ENCODE measurements at places on chromosomes 11 and 22.

DNA sequence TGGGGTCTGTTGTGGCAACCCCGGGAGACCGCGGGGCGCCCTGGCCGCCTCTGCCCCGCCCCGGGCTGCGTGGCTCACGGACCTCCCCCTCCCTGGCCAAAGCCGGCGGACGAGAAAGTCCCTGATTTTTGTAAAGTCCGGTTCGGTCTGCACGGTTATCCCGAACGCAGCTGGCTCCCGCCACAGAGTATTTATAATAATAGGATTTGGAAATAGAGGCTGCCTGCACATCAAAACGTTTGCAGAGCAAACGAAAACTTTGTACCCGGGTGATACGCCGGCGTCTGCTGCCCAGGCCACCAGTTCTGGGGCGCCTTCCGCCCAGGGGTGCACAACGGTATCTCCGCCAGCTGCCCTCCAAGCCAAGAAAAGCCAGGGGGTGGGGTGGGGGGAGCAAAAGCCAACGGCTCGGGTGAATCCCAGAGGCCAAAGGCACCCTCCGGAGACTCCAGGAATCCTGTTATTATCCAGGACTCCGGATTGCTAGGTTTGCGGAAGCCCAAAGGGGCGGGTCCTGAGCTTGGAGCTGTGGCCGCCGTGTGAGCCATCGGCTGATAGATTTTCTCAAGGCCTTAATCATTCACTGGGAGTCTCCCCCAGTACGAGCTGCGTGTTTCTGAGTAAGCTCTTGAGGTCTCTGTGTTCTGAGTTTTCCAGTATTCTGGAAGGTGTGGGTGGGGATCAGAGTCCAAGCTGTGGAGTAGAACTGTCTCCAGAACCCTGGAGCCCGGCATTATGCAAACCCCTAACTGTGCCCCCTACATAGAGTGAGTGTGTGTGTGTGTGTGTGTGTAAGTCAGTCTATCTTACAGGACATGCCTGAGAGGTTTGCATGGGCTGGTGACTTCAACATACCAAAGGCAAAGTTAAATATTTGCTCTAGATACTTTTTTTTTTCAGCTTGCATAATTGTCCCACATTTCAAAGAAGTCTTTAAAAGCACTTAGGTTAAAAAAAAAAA lies 673 bp upstream of the SHANK2 start:
- peaks cover 39% of the 10 kb centered on the region for H3K27me3 ChIP-seq
- no peaks in the 10 kb centered on the region for H3K36me3 ChIP-seq
- no peak overlapping the region for H3K4me3 ChIP-seq
- DNase-seq = no peak
- peaks cover 2% of the 10 kb centered on the region for H3K4me1 ChIP-seq

GRCh38 chr11:128775468-128775867 lies 81.6 kb downstream of the FLI1 start:
- peak overlapping the region; percentile 76 for H3K27ac ChIP-seq
- peaks cover 49% of the 10 kb centered on the region for H3K4me1 ChIP-seq
- H3K36me3 ChIP-seq = peaks cover 80% of the 10 kb centered on the region
- no peak overlapping the region for H3K4me3 ChIP-seq

DNA sequence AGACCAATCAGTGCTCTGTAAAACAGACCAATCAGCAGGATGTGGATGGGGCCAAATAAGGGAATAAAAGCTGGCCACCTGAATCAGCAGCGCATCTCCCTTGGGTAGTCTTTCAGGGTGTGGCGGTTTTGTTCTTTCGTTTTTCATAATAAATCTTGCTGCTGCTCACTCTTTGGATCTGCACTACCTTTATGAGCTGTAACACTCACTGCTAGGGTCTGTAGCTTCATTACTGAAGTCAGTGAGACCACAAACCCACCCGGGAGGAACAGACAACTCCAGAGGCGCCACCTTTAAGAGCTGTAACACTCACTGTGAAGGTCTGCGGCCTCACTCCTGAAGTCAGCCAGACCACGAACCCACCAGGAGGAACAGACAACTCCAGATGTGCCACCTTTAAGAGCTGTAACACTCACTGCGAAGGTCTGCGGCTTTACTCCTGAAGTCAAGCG lies 175.5 kb upstream of the PDGFD start:
- H3K27ac ChIP-seq = no peak overlapping the region
- H3K36me3 ChIP-seq = no peaks in the 10 kb centered on the region
- H3K4me1 ChIP-seq = no peaks in the 10 kb centered on the region
- no peak overlapping the region for H3K4me3 ChIP-seq

GRCh38 chr11:14022251-14022650 lies 59.7 kb downstream of the SPON1 start:
- H3K27me3 ChIP-seq = peaks cover 11% of the 10 kb centered on the region
- no peak overlapping the region for H3K4me3 ChIP-seq
- DNase-seq = no peak
- no peaks in the 10 kb centered on the region for H3K4me1 ChIP-seq

GRCh38 chr11:38060920-38061319 lies 1462.9 kb upstream of the RAG2 start:
- no peak overlapping the region for H3K27ac ChIP-seq
- no peaks in the 10 kb centered on the region for H3K4me1 ChIP-seq
- DNase-seq = no peak
- no peaks in the 10 kb centered on the region for H3K36me3 ChIP-seq
- H3K4me3 ChIP-seq = no peak overlapping the region
- H3K27me3 ChIP-seq = no peaks in the 10 kb centered on the region

- DNase-seq = no peak
- peaks cover 20% of the 10 kb centered on the region for H3K36me3 ChIP-seq
- H3K4me1 ChIP-seq = no peaks in the 10 kb centered on the region
- no peak overlapping the region for H3K27ac ChIP-seq
- H3K4me3 ChIP-seq = no peak overlapping the region
These were observed 16.3 kb downstream of the TRMU start for GRCh38 chr22:46351767-46352166.

DNA sequence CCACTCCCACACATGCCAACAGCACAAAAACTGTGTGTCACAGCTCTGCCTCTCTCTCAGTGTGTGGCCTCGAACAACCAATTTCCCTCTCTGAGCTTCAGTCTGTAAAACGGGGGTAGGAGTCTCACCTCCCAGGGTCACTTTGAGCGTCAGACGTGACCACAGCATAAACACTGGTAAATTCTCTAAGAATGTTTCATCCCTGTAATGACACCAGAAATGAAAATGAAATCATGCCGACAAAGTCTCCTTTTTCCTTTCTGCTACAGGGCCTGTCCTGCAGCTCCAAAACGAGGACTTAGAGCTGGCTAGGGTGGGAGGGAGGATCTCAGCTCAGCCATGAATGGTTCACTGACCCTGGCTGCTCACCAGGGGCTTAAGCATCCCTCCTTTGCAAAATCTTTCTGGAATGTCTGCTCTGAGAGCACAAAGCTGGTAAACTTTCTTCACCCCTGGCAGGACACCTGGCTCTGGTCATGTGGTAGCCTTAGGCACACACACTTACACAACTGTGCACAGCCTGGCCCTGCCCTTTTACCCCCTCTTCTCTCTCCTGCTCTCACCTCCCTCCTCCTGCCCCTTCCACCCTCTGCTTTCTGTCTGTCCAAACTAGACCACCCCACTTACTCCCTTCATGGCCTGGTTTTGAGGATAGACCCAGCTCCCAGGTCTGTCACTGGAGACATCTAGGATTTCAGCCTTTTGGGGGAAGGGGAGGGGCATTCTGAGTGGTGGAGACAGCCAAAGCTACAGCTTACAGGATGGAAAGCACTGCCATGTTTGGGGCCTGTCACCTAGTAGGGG lies 12.3 kb upstream of the TSKU start:
- H3K27ac ChIP-seq = no peak overlapping the region
- H3K4me1 ChIP-seq = peaks cover 52% of the 10 kb centered on the region
- H3K27me3 ChIP-seq = peaks cover 2% of the 10 kb centered on the region
- DNase-seq = no peak
- H3K4me3 ChIP-seq = no peak overlapping the region

DNA sequence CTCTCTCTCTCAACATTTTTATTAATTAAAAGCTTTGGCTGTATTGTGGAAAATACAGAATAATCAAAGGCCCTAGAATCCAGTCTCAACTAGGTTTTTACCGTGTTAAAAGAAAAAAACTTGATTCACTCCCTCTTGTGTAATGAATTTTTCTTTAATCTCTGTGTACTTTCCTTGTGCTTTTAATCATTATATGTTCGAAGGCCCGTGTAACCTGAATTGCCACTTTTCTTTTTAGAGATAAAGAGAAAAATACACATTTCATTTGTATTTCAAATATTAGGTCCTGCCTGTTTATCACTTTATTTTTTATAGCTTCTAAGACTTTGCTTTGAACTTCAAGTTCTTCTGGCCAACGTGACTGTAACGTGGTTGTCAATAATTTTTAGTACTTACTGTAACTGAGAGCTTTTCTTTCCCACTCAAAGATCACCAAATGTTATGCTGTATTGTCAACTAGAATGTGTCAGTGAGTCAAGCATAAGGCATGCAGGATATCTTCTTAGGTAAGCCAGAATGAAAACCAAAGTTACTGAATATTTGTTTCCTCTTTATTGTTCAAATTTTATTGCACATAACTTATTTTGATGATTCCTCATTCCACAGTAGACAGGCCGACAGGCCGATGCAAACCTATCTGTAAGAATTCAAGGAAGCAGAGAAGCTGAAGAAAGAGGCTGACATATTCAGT lies 23.3 kb upstream of the FAR1 start:
- H3K4me1 ChIP-seq = no peaks in the 10 kb centered on the region
- no peaks in the 10 kb centered on the region for H3K36me3 ChIP-seq

DNA sequence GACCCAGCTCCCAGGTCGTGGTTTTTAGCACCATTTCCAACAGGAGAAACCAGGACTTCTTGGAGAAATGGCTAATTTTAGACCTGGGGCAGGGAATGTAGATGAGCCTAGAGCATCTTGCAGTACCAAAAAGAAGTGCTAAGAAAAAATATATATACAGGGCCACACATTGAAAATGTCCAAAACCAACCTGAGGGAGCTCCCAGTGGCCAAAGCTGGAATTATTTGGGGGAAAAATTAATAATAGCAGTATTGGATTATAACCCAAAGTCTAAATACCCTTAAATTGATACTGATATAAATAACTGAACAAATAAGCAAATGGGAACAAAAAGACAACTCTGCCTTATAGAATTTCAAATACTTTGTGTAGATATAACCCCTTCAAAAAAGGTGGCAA lies 108.0 kb downstream of the PARVA start:
- H3K4me1 ChIP-seq = no peaks in the 10 kb centered on the region
- no peak for DNase-seq
- H3K27ac ChIP-seq = no peak overlapping the region
- no peak overlapping the region for H3K4me3 ChIP-seq
- H3K36me3 ChIP-seq = no peaks in the 10 kb centered on the region
- H3K27me3 ChIP-seq = peaks cover 4% of the 10 kb centered on the region

DNA sequence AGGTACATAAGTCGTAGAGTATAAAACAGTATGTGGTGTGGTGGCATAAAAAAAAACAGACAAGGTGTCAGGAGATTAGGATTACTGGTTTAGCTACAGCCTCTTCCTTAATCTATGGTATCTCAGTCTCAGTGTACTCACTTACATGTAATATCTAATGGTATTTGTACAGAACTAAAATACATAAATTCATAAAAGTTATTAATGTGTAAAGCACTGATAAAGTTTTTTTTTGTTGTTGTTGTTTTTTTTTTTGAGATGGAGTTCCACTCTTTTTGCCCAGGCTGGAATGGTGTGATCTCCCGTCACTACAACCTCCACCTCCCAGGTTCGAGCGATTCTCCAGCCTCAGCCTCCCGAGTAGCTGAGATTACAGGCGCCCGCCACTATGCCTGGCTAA lies 2.9 kb downstream of the PTS start:
- H3K4me1 ChIP-seq = peaks cover 30% of the 10 kb centered on the region
- H3K36me3 ChIP-seq = peaks cover 40% of the 10 kb centered on the region
- no peak for DNase-seq
- H3K27me3 ChIP-seq = peaks cover 4% of the 10 kb centered on the region
- H3K27ac ChIP-seq = no peak overlapping the region
- no peak overlapping the region for H3K4me3 ChIP-seq

DNA sequence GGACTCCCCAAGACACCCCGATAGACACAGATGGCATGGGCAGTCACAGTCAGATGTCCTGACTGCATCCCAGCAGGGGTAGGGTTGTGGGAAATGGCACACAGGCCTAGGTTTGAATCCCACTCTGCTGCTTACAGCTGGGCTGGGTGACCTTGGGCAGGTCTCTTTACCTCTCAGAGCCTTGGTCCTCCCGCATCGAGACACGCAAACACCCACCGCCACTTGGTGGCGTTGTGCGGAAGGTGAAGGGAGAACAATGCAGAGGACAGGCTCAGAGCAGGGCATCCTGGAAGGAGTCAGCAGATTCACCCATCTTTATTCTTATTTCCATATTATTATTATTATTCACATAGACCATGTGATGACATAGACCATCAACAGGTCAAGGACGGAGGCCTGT lies 140.5 kb downstream of the MIAT start:
- no peaks in the 10 kb centered on the region for H3K4me1 ChIP-seq
- H3K27ac ChIP-seq = no peak overlapping the region
- no peaks in the 10 kb centered on the region for H3K27me3 ChIP-seq
- H3K4me3 ChIP-seq = no peak overlapping the region
- no peak for DNase-seq

GRCh38 chr11:45373506-45374035 lies 87.4 kb upstream of the SYT13 start:
- no peak overlapping the region for H3K27ac ChIP-seq
- H3K4me3 ChIP-seq = no peak overlapping the region
- H3K36me3 ChIP-seq = no peaks in the 10 kb centered on the region

DNA sequence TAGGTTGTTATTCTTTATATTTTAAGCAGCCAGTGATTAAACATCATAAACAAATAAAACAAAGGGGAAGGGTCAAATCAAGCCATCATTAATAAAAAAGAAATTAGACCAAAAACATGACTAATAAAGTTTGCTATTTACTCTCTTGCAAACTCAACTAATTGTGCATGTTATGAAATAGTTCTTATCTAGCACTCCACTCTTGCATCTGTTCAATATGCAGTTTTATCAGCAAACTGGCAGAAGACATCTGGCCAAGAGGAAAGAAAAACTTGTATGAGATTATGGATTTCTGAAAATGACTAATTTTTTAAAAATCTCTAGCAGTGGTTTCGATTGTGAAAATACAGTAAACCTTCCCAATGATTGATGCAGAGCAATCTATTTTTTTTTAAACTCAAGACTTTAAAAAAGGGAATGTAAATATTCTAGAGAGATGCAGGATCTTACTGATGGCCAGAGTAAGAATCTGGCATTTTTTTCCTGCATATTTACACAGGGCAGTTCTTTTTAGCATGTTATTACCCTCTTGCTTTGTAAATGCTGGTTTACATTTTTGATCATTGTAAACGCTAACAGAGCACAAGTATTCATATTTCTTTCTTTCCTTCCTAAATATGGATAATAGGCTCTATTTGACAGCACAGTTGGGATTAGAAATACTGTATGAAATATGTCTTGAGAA lies 83.3 kb downstream of the GRIA4 start:
- no peak for DNase-seq
- H3K4me3 ChIP-seq = no peak overlapping the region
- no peak overlapping the region for H3K27ac ChIP-seq
- H3K36me3 ChIP-seq = no peaks in the 10 kb centered on the region
- no peaks in the 10 kb centered on the region for H3K27me3 ChIP-seq

DNA sequence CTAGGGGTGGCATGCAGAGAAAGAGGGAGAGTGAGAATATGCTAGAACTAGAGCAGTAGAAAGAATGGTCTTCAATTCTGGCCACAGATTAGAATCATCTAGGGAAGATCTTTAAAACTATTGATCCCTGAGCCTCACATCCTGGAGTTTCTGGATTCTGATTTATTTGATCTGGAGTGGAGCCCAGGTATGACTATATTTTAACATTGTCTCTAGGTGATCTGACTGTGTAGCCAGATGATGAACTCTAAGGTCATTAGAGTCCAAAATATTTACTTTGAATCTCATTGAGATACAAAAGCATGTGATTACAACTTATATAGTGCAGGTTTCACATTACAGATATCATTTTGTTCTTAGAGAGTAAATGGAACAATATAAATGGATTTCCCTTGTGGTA lies 79.7 kb downstream of the FDX1 start:
- H3K27me3 ChIP-seq = peaks cover 3% of the 10 kb centered on the region
- H3K27ac ChIP-seq = no peak overlapping the region
- no peak overlapping the region for H3K4me3 ChIP-seq
- no peak for DNase-seq
- H3K4me1 ChIP-seq = no peaks in the 10 kb centered on the region
